ENCODE measurements at places on chromosomes 12 and 14.

GRCh38 chr12:6534945-6535696, 804 bp downstream of the GAPDH start:
- peak; percentile 74 for DNase-seq

DNA sequence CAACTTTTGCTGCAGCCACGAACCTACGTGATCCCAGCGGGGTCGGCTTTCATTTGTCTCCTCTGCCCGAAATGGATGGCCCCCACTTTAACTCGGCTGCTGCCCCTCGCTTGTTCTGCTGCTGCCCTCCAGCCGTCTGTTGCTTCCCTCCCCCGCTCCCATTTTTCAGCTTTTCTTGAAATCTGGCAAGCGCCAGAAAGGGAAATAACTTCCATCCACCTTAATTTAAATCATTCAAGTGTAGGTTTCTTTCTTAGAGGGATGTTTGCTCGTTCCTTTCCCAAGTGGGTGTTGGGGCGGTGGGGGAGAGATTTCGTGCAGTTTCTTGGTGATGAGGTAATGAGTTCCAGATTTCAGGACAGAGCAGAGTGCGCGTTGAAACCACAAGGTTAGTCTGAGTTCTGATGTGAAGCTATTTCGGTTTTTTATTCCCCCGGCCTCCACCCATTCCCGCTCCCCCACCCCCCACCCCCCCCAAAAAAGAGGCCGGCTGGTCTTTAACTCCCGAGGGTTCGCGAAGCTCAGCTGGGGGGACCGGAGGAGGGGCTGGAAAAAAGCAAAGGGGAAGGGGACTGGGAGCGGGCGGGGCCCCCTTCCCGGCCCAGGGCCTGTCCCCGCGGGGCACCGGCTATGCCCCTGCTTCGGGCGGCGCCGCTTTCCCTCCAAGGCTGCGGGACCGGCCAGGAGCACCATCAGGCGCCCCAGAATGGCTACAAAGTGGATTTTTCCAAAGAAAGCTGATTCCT, 2.2 kb upstream of the ZFP36L1 start:
- DNase-seq = no peak

GRCh38 chr12:104650541-104650940, 193.8 kb downstream of the CHST11 start:
- no peak for DNase-seq

- no peak for DNase-seq
These were observed 5.3 kb upstream of the PLEKHG3 start for GRCh38 chr14:64698903-64699302.

DNA sequence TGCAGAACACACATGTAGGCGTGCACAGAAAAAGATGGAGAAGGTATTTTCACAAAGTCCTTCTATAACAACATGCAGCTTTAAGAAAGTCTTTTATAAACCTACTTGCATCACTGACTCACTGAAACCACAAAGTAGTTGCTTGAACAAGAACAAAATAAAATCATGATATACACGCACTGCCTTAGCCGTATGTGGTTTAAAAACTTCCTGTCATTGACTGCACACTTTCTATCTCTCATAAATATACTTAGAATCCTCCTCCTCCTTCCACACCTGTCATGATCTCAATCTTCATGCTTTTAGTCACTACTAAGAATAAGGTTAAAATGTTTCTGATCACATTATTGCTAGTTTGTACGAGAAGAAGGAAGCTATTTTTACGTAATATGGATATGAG, 31.8 kb upstream of the RAD51AP1 start:
- no peak for DNase-seq

- no peak for DNase-seq
These were observed 44.0 kb upstream of the CSRP2 start for GRCh38 chr12:76922866-76923265.

GRCh38 chr12:100476013-100476751, 2.5 kb downstream of the NR1H4 start:
- no peak for DNase-seq

- no peak for DNase-seq
These were observed 29.0 kb downstream of the DACT1 start for GRCh38 chr14:58666737-58667136.
